Hematopoietic multipotent progenitor cell treated with erythropoietin and hydrocortisone succinate and interleukin-3 and kit ligand, for 8 days (in vitro differentiated cells): ENCODE measurements at places on chromosomes 6 and 20.

DNA sequence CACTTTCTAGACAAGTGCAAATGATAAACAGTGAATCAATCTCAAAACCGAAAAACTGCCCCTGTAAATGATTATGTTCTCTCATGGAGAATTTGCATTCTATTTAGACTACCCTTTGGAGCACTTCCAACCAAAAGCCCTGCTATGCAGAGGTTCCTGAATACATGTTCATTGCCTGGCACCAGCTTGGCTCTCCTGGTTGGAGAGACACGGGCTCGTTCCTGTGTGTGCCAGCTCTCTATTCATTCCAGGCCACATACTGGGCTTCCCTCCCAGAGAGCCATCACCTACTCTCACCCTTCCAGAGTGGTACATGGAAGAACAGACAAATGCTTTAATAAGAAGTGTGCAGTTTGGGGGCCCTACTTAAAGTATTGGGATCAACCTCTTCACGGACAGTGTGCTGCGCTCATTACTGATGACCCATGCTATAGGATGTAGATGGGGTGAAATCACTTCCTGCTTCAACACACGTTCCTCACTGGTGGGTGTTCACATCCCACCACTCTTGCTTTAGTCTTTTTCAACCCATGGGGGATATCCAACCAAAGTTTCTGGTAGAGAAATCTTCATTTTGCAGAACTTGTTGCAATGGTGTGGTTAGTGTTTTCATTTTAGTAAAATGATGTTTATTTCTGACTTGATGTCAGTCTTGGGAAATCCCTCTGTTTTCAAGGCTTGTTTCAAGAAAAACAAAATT lies 38.5 kb upstream of the NAA20 start:
- DNase-seq, result no peak

- DNase-seq, result no peak
Measured at GRCh38 chr6:142796571-142796970, 148.4 kb downstream of the HIVEP2 start.

GRCh38 chr6:119196715-119197114 lies 118.3 kb upstream of the FAM184A start:
- peak; percentile 30 for DNase-seq

DNA sequence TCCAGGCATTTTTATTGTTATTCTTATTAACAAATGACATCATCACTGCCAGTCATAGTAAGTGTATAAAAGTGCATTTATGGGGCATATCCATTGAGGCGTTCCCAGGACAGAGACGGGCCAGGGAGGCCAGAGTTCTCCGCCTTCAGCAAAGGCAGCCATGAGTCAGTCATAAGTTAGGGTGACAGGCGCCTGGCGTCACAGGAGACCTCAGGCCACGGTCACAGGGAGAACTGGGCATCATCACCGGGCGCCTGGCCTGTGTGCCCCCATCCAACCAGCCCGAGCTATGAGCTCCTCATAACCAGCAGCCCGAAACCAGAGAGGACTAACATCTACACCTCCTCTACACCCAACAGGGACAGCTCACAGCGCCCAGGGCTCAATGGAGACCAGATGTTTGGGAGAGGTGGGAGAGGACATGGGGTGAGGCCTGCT lies 259.2 kb downstream of the DLL1 start:
- no peak for DNase-seq

- no peak for DNase-seq
Measured at GRCh38 chr6:69867639-69867976, 1.3 kb downstream of the COL19A1 start.

DNA sequence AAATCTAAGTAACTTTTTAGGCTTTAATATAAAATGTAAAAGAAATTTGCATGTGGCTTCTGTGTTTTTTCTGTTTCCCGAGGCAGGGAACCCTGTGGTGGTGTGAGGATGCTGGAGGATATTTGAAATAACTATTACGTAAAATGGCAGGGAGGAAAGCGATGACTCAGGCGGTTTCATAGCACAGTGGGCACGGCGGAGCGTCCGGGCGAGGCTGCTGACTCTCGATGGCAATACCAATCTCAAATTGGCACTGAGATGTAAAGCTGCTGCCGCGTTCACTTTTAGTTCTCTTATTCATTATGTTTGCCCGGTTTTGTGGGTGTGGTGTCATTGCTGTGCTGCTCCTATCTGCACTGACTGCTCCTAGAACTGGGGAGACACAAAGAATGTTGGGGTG lies 254.3 kb downstream of the THBS2 start:
- no peak for DNase-seq

- DNase-seq, result no peak
Measured at GRCh38 chr20:46131396-46131795, 13.3 kb downstream of the CD40 start.

- DNase-seq, result no peak
Measured at GRCh38 chr6:130189531-130190397, 33.0 kb downstream of the SAMD3 start.

DNA sequence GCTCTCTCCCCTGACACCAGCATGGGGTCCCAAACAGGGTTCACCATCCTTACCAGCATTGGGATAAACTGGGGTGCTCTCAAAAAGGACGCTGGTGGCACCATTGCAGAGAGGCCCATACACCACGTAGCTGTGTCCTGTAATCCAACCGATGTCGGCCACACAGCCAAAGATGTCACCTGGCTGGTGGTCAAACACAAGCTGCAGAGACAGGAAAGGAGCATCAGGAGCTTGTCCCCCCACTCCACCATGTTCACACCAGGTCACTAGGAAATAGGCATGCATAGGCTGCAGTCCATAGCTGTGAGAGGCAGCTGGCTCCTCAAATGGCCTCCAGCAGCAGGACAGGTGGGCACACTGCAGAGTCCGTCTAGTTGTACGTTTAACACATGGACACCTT lies 28.8 kb upstream of the APMAP start:
- no peak for DNase-seq

DNA sequence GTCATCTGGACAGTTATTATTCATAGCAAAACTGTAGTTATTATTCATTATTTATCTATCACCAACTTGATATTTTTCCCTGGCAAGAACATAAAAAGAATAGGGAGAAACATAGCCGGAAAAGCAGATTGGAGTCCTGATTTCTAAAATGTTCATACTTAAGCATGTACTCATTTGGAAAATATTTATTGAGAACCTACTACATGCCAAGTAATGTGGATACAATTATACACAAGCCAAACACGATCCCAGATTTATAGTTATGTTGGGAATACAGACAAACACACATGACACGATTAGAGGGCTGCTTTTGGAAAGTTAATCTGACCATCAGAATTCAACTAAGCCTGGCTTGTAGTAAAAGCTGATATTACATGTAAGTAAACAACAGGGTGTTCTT lies 30.7 kb downstream of the ARHGAP18 start:
- DNase-seq, result no peak

DNA sequence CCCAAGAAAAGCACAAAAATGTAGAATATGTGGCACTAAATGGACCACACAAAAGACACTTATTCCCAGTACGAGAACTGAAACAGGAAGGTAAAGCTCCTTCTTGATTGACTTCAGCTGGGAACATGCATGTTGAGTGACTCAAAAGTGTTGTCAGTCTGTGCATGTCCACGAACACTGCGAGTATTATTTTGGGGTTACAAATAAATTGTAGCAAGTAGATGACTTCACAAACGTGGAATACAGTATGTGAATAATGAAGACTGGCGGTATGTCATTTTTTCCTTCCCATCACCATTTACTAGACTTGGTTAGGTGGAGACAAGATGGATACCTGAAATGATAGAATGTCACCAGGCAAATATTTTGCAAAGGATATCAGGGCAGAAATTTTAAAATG lies 45.4 kb downstream of the L3MBTL3 start:
- no peak for DNase-seq

- no peak for DNase-seq
Measured at GRCh38 chr20:59603781-59604541, at the start of gene PHACTR3. Gene PHACTR3 (plus strand): TSS chr20:59604540. CDS start chr20:59605015, 475 bp downstream.

DNA sequence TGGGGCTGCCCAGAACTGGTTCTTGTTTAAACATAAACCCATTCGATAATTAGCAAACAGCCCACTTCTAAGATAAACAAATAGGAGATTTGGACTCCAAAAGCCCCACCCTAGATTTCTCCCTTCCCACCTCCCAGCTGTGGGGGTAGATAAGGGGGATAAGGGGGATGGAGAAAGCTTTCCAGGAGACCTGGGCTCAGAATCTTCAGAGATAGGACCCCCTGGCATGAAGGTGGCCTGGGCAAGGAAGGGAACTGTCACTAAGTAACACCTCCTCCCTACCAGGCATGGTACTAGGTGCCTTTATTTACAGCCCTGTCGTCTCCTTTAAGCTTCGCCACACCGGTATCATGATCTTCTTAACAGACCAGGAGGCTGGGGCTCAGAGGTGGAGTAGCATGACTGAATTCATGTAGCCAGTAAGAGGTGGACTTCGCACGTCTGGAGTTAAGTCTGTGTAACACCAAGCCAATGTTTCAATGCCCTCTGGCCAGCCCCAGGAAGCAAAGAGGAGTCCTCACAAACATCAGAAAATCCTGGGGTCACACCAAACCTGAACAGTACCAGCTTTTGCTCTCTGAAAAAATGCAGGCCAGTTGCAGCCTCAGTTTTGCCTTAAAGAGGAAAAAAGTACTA lies 4.6 kb downstream of the SDC4 start:
- DNase-seq, result peak; percentile 91

- no peak for DNase-seq
Measured at GRCh38 chr6:158633127-158633526, 11.4 kb downstream of the DYNLT1 start.

DNA sequence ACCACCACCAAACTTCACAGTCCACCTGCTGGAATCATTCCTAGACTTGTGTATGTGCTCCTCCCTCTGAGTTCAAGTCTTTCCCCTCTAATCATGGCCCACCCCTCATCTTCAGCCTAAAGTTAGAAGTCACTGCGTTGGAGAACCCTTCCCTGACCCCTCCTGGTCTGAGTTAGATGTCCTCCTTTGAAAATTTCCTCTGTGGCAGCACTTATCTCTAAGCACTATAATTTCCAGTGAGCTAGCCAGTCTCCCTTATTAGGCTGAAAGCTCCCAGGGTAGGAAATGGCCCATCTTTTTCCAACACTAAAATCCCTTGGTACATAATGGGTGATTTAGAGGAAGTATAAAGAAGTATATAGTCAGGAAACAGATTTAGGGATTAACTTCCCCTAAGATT lies 63.2 kb downstream of the SESN1 start:
- no peak for DNase-seq

DNA sequence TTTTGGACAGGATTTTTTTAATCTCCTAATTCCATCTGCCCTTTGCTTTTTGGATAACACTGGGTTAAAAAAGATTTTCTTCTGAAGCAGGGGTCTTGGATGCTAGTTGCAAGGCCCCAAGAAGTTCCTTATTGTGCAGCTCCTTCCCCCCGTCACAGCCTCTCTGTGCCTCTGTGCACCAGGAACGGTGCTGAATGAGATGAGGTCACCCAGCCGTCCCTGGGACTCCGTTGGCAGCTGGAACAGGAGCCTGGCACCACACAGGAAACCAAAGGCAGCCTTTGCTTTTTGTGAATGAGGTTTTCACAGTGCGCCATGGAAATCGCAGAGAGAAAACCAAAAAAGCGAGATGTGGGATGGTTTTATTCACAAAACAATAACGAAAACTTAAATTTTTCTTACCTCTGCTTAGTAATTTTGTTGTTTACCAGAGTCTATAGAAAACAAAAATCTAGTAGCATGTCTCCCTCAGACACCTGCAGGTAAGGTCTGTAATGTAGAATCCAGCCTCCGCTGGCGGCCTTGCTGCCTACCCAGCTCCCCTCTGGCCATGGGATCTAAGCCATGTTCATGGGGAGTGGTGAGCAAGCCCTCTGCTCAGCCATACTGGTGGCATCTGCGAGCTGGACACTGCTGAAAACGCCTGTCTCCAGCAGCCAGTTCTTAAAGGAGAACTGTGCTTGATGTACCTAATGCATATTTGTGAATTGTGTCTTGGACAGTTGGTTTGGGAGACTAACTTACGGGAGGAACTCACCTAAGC lies 40.4 kb upstream of the SYNJ2 start:
- no peak for DNase-seq

DNA sequence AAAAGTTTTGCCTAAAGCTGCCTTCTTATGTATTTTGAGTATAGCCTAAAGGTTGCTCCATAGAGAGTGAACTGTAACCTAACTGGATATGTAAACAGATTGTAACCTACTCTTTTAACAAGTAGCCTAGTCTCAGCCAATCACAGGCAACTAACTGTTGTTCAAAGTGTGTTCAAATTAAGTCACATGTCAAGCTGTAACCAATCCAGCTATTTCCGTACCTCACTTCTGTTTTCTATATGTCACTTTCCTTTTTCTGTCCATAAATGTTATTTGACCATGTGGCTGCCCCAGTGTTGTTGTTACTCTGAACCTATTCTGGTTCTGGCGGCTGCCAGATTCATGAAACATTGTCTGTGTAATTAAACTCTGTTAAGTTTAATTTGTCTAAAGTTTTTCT lies 47.4 kb upstream of the RNGTT start:
- no peak for DNase-seq

- no peak for DNase-seq
Measured at GRCh38 chr20:25017257-25017803, 24.8 kb upstream of the APMAP start.

DNA sequence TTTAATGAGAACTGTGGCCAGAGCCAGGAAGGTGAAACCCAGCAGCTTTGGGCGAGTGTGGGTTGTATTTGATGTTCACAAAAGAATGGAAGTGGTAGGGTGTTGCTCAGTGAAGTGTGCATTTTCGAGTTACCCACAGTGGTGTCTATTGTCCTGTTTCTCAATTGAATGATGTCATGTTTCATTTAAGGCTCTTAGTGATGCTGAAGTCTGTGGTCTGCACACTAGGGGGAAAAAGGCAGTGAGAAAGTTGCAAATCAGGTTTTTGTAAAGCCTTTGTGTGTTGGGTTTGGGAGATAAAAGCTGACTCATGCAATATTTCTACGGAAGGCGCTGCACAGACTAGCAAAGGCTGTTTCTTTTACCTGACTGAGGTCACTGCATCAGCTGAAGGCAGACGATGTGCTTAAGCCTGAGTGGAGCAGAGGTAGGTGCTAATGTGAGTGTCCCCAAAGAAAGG lies 121.1 kb downstream of the PLEKHG1 start:
- DNase-seq, result peak; percentile 13

GRCh38 chr20:32289661-32290431 lies 12.4 kb downstream of the KIF3B start:
- no peak for DNase-seq

GRCh38 chr6:28281288-28282064 lies at the start of gene PGBD1:
Gene PGBD1 (plus strand): TSS chr6:28281572. CDS start chr6:28283814, 2,242 bp downstream.
- peak; percentile 75 for DNase-seq
